ENCODE measurements at places on chromosomes 3 and 15.
A peak's percentile ranks its signal among the peaks of the same experiment; 100 is the strongest.

- no peak for DNase-seq
Measured at GRCh38 chr3:167876620-167877281, 141.2 kb downstream of the SERPINI1 start.

GRCh38 chr15:74320352-74321247 is 46.8 kb downstream of the CYP11A1 start:
- peak; percentile 92 for DNase-seq

- no peak for DNase-seq
Measured at GRCh38 chr3:56375654-56376053, 92.6 kb downstream of the ERC2 start.

- no peak for DNase-seq
Measured at GRCh38 chr3:125961289-125961589, 7.7 kb upstream of the ROPN1B start.

DNA sequence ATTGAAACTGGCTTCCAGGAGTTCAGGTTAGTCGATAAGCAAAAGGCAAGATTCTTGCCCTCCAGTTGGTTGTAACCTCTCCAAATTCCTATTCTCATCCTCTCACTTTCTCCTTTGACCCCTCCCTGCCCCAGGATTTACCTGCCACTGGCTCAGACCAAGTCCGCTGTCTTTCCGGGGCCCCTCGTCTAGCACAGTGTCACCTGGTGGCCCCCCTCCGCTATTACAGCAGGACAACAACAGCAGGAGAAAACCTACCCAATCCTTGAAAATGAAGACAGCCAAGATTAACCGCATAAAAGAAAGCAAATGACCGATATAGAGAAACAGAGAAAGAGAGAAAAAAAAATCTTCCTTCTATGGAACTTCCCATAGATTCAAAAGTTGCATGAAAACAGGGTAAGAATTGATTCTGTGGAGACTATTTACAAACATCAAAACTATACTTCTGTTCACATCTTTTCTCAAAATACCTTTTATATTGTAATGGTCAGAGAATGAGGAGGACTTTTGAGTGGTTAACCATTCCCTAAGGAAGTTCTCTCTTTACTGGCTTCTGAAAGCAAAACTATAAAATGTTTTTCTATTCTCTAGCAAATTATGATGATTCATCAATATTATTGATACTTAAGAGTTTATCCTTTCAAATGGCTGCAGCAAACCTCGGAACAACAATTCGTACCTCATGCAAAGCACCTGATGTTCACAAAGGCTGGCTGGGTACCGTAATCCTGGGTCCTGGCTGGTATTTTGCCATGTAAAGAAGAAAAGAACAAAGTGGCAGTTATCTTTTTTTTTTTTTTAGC is 10.0 kb upstream of the ST8SIA2 start:
- no peak for DNase-seq

- no peak for DNase-seq
Measured at GRCh38 chr3:23055733-23056376, 147.3 kb upstream of the UBE2E2 start.

DNA sequence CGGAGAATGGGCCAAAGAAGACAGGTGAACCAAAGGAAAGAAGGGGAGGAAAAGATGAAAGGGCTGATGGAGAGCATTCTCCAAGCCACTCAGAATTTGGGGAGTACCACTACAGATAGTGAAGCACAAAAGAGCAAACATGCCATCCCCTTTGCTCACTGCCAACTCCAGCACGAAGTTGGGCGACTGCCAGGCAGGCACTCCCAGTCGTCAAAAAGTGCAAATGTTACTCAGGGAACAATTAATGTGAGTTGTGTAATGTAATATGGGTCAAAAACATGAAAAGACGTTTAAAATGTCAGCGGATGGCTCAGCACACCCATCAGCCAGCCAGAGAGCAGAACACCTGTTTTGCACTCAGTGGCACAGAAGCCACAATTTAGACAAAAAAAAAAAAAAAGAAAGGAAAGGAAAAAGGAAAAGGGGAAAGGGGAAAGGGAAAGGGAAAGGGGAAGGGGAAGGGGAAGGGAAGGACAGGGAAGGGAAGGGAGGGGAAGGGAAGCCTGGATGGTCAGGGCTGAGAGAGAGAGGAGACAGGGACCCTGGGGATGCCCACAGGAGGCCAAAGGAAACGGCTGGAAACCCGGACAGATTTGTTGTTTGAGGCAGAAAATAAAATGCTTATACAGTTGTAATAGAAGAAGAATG is 82.7 kb downstream of the COL8A1 start:
- no peak for DNase-seq

DNA sequence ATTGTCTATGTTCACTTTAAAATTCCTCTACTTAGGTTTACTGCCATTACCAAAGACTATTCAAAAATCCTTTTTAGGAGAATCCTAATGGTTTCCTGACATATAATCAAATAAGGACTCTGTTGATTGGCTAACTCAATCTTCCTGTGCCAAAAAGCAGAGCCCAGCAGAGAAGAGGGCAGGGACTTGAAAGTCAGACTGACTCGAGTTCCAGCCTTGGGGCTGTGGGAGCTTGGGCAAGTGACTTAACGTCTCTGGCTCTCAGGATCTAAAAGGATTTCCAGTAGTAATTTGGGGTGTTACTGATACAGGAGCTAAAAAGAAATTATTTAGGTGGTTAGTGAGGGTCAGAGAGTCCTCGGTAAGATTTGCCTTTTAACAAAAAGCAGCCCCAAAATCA is 10.9 kb downstream of the CCR5 start:
- no peak for DNase-seq

- DNase-seq, result no peak
Measured at GRCh38 chr3:55369141-55369847, 117.8 kb downstream of the WNT5A start.

- no peak for DNase-seq
Measured at GRCh38 chr3:140758791-140759444, 81.1 kb downstream of the TRIM42 start.

GRCh38 chr3:59821274-59821673 is 771.4 kb upstream of the CFAP20DC start:
- no peak for DNase-seq

DNA sequence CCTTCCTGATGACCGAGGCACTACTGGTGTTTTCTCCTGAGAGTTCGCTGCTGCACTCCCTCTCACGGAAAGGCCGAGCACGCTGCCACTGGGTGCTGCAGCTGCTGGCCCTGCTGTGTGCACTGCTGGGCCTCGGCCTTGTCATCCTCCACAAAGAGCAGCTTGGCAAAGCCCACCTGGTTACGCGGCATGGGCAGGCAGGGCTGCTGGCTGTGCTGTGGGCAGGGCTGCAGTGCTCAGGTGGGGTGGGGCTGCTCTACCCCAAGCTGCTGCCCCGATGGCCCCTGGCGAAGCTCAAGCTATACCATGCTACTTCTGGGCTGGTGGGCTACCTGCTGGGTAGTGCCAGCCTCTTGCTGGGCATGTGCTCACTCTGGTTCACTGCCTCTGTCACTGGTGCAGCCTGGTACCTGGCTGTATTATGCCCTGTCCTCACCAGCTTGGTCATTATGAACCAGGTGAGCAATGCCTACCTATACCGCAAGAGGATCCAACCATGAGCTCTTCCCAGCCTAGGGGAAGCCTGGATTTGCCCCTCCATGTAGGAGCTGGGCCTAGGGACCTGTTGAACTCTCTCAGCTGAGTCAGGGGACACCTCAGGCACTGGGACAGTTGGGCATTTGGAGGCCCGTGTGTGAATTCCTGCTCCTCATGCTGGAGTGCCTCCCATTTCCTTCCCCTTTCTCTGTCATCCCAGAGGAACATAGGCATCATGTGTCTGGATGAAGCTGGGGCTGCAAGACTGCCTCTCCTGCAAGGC is 2.8 kb downstream of the CYB561D2 start:
- no peak for DNase-seq

DNA sequence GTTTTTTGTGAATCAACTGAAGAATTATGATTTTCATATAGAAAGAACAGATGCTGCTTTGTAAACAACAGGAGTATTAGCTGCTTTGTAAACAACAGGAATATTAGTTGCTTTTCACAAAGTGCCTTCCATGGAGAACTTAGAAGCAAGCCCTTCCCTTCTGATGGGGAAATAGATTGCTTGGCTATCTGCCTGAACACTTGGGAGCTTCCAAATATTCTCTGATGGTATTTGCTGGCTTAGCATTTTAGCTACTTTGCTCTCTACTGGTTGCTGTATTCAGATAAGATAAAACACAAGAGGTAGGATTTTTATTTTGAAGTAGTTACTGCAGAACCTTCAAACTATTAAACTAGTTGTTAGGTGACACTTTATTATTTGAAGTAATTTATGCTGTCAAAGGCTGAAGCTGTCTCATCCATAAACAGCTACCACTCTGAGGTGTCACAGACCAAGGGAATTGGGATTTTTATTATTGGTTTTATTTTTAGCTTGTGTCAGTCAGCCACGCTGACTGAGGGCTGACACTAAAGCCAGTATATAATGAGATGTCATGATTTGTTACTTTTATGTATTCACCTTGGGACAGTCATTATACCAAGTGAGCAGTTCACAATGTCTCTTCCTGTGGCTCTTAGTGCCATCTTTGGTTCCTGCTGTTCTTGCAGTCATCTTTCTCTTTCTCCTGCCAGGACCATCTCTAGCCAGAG is 50.0 kb downstream of the ZIC1 start:
- DNase-seq, result no peak

DNA sequence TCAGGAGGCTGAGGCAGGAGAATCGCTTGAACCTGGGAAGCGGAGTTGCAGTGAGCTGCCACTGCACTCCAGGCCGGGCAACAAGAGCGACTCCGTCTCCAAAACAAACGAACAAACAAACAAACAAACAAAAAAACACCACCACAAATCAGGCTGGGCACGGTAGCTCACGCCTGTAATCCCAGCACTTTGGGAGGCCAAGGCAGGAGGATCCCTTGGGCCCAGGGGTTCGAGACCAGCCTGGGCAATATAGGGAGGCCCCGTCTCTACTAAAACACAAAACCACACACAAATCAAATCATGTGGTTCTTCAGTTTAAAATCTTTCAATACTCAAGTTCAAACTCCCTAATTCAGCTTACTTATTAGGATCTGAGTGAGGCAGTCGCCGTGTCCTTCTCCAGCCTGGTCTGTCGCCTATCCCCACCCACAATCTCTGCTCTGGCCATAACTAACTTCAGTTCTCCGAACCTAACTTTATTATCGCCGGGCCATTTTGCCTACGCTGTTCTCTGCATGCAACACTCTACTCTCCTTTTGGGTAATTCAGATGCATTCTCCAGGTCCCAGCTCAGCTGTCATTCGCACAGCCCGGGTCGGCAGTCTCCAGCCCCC is 660 bp upstream of the RTF1 start:
- DNase-seq, result no peak

GRCh38 chr3:124584552-124585391 is 145.5 kb upstream of the UMPS start:
- peak; percentile 68 for DNase-seq

DNA sequence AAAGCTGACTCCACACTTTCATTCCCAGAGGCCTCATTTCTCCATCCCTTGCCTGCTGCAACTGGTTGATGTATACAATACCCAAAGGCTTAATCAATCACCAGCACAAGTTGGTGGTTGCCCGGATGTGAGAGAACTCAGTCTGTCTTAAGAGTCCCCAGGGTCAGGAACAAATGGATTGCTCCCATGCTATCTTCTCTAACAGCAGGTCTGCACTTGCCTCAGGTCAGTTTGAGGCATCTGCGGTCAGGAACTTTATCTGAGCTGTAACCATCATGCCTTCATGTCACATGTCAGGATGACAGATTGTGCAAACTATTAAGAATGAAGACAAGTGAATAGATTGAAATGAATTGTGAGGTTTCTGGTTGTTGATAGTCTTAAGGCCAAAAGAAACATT is 56.1 kb downstream of the BFSP2 start:
- DNase-seq, result no peak

GRCh38 chr3:168545591-168545990 is 449.9 kb upstream of the GOLIM4 start:
- DNase-seq, result peak; percentile 29

GRCh38 chr15:37015035-37015434 is 85.3 kb downstream of the MEIS2 start:
- peak; percentile 49 for DNase-seq

- no peak for DNase-seq
Measured at GRCh38 chr3:196915375-196915774, 27.0 kb downstream of the NCBP2 start.

- no peak for DNase-seq
Measured at GRCh38 chr15:56805466-56806147, 72.3 kb upstream of the ZNF280D start.

DNA sequence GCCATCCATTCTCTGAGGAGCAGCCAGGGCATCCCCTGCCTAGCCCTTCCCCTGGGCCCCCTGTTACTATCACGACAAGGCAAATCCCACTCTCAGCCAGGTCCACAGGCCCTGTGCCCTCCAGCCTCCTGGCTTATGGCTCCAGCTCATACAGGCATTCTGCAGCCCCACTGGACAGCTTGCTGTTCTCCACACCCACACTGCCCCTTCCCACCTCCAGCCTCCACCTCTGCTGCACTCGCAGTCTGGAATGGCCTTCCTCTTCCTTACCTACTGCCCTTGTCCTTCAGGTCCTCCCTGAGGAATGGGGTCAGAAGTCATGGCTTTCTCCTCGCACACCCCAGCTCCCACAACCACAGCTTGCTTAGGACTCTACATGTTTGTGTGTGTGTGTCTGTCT is 40.4 kb downstream of the CCDC33 start:
- no peak for DNase-seq

DNA sequence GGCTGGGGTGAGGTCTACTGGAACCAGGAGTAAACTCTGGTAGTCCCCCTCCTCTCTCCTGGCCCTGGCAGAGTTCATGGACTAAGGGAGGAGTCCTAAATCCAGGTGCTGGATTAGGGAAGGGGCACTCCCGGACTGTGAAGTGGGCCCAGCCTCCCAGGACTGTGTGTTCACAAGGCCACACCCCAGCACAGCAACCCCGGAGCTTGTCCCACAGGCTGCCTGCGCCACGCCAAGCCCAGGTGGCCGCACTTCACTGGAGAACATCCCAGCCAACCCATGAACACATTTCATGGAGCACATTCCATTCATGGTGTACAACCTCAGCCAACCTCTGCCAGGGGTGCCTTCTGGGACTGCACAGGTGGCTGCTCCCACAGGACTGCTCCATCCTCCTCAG is 8.2 kb downstream of the ARPIN start:
- no peak for DNase-seq

- DNase-seq, result no peak
Measured at GRCh38 chr3:183082355-183082915, 16.9 kb downstream of the MCCC1 start.
